Astrocyte of the spinal cord (primary cell): ENCODE measurements at places on chromosomes 7 and 10.

- no peak for DNase-seq
Observed at GRCh38 chr10:36515319-36515718, 610.1 kb upstream of the ANKRD30A start.

DNA sequence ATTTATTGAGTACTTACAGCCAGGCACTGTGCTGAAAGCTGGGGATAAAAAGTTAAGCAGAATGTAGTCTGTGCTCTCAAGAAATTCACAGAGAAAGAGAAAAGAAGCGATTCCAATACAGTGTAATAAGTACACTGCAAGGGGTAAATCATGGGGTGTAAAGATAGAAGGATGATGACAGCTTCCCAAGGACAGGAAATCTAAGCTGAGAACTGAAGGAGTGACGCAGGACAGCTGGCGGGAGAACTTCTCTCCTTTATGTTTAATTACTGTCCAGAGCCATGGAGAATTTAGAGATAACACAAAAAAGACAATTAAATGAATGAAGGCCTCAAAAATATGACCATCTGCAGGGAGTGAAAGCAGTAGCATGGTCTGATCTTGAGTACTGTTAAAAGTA is 34.8 kb downstream of the C7orf33 start:
- no peak for DNase-seq

DNA sequence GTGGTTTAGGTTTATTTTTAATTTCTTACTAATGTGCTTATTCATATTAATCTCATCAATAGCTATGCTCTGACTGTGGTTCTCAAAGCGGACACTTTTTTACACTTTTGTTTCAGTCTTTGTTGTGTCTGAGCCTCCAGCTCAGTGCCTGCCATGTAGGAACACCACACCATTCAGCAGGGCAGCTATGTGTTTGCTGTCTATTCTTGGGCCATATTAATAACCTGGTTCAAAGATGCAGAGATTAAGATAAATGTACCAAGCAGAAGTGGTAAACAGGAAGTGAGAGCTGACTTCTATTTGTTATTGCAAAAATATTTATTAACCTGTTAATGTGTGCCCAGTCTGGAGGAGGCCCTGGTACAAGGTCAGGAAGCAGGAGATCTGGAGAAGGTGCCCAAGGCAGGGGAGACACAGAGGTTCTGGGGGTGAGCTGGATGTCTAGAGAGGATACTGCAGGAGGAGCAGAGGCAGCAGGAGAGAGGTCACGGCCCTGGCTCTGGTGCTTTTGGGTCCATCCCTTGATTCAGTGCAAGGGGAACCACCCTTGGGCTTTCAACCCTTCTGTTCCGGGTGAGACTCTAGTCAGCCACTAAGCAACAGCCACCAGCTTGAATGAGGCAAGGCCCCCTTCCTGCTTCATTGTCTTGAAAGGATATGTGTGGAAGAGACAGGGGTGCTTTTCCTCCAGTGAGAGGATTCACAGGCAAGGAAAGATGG is 1.9 kb downstream of the TBXAS1 start:
- DNase-seq, result no peak

DNA sequence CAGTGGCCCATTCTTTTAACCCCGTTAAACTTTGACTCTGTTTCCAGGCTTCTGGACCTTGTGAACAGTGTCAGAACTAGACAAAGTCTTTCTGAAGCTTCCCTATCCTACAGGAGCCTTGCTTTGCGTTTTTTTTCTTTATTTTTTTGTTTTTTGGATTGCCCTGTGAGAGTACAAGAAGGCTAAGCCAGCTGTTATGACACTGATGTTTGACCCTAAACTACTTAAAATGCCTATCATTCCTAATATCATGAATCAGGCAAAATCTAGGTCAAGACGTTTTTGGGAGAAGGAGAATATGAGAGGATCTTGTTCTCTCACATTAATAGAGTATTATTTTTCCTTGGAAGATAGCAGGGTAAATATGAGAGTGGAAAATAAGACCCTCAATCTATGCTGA is 79.8 kb downstream of the EPDR1 start:
- DNase-seq, result peak; percentile 38

GRCh38 chr10:89795840-89796239 is 94.5 kb downstream of the KIF20B start:
- DNase-seq, result no peak

DNA sequence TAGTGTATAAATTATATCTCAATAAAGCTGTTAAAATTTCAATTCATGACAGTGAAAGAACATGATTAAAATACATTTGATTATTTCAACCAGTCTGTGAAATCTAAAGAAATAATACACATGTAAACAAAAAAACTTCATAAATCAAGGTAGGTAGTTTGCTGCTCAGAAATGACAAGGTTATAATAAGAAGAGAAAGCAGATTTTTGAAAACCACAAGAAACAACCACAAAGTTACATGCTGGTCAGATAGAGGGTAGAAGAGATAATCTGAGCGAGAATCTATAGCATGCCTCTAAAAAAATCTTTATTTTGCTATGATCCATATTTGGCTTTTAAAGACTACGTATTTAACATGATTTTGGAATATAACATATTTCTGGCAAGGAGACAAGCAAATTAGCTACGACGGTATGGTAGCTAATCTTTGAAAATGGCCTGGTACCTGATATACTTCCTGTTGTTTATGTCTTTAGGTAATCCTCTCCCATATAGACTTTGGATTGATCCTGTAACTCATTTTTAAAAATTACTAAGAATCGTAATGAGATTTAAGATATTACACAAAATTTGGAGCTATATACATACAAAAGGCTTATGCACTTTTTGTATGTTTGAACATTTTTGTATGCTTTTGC is 23.5 kb upstream of the VCL start:
- no peak for DNase-seq

GRCh38 chr10:63836666-63837442 is 315.7 kb downstream of the REEP3 start:
- DNase-seq, result no peak

- DNase-seq, result peak; percentile 80
Observed at GRCh38 chr7:47453093-47454061, 128.5 kb downstream of the TNS3 start.

- no peak for DNase-seq
Observed at GRCh38 chr7:30920021-30920583, 8.4 kb downstream of the AQP1 start.

DNA sequence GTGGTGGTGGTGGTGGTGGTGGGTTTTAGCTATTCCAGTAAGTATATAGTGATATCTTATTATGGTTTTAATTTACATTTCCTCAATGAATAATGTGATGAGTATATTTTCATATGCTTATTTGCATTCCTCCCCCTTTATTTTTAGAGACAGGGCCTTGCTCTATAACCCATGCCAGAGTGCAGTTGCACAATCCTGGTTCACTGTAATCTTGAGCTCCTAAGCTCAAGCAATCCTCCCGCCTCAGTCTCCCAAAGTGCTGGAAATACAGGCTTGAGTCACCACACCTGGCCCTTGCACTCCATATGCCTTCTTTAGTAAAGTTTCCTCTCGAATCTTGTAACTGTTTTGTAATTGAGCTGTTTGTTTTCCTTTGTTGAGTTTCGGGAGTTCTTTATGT is 577.7 kb upstream of the AUTS2 start:
- DNase-seq, result no peak

DNA sequence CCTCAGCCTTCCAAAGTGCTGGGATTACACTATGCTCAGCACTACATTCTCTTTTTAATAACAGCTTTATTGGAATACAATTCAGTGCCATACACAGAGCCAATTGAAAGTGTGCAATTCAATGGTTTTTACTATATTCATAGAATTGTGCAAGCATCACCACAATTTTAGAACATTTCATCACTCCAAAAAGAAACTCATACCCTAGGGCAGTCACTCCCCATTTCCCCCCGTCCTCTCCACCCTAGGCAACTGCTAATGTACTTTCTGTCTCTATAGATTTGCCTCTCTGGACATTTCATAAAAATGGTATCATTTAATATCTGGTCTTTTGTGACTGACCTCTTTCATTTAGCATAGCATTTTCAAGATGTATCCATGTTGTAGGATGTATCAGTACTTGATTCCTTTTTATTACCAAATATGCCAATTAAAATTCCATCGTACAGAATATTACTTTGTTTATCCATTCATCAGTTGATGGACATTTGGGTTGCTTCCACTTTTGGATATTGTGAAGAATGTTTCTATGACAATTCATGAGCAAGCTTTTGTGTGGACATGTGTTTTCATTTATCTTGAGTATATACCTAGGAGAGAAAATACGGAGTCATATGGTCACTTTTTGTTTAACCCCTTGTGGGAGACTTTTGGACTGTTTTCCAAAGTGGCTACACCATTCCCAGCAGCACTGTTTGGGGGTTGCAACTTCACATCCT is 6.3 kb upstream of the XPNPEP1 start:
- peak; percentile 9 for DNase-seq

DNA sequence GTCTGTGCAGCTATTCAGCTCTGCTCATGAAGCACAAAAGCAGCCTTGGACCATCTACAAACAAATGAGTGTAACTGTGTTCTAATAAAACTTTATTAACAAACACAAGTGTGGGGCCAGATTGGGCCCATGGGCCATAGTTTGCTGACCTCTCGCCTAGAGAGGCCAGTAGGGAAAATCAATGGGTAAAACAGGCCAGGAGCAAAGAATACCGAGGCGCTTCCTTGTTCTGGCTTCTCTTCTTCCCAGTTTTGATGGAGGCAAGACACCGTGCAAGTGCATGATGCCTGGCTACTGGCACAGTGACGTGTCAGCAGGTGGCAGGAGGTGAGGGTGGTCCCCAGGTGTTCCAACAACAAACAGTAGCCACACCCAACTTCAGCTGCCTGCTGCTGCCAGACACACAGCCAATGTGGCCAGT is 94.3 kb upstream of the SDK1 start:
- no peak for DNase-seq

DNA sequence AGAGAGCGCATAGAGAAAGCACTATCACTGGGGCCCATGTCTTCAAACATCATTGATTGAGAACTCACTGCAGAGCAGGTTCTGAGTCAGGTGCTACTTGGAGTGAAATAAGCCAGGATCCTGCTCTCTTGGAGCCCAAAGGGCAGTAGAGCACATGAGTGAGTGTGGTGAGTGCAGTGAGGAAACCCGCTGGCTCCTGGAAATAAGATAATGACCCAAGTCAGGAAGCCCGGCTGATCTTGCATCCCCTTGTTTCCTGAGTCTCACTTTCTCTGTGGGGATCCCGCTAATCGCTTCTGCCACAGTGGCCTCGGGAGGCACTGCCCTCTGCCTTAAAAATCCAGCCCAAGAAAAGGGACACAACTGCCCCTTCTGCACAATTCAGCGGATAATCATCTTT is 7.1 kb upstream of the FAM107B start:
- no peak for DNase-seq

GRCh38 chr10:94416896-94417295 is 14.6 kb downstream of the TBC1D12 start:
- DNase-seq, result peak; percentile 9

DNA sequence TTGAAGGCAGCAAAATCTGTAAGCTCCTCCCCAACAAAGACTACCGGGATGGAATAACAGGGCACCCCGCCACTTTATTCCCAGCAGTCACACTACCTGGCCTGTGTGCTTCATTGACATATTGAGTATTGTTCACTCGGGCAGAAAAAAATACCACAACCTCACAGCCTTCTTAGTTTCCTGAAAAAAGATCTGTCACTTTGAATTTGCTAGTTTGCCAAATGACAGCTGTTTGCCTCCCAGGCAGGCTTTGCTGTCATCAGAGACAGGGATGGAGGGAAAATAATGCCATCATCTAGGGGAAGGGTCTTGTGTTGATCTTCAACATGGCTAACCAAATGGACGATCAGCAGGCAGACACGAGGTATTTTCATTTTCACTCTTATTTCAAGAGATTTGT is 26.9 kb downstream of the BMPER start:
- DNase-seq, result no peak

DNA sequence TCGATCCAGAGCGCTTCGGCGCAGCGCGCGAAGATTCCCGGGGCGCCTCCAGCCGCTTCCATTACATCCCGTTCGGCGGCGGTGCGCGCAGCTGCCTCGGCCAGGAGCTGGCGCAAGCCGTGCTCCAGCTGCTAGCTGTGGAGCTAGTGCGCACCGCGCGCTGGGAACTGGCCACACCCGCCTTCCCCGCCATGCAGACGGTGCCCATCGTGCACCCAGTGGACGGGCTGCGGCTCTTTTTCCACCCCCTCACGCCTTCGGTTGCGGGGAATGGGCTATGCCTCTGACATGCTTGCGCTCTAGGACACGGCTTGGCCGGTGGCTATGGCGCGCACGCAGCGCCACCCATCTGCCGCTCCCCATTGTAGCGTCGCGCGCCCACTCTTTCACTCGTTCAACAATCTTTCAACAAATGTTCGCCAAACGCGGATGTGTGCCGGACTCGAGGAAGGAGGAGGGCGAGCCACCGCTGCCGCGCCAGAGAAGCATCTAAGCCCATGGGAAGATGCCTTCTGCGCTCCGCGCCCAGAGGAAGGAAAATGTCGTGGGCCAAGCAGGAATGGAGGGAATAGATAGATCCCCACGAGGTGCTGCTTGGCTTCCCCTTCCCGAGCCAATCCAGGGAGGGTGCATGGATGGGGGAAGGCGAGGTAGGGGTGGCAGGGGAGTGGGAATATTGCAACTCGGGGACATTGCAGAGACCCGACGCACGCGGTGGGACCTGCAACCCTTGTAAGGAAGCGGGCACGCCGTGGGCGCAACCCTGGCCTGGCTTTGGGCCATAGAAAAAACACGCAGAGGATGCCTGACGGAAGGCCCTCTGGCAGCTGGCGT is 5.1 kb upstream of the CYP26A1 start:
- DNase-seq, result peak; percentile 50

DNA sequence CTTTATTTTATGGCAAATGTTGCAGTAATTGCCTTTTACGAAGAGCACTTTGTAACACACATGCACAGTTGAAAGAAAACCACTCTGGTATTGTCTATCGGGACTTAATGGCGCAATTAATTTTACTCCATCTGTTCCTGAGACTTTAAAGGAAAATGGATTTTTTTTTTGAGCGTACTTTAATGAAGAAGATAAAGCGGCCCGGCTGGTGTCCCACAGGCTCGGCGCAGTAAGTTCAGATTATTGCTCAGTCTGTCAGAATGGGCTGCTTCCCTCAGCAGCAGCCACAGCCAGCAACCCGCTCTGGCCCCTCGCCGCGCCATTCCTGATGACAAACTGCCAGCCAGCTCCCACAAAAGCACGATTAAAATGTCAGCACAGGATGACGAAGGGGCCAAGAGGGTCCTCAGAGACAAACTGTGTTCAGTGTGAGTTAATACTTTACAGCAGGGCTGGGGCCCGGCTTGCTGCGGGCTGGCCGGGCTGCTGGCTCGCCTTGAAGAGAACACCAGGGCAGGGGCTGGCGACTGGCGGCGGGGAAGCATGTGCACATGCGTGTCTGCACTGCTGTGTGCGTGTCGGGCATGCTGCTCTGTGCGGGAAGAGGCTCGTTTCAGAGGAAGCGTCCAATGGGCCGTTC is 501.0 kb upstream of the GALNT17 start:
- peak; percentile 75 for DNase-seq

DNA sequence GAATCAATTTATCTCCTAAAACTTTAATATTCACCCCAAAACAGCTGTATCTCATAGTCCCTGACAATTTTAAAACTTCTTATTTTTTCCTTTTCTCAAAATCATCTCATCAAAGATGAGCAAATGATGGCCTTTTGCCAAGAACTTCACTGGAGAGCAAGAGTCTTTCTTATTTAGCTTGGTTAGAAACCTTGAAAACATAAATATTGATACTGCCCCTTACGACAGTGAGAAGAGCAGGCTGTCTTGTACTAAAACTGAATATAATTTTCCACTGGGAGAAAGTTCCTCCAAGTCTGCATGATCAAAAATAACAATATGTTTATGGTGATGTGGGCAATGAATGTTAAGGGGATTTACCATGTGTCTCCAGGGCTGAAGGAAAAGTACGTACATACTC is 109.0 kb downstream of the COL28A1 start:
- DNase-seq, result peak; percentile 56

- no peak for DNase-seq
Observed at GRCh38 chr10:50582046-50582445, 41.7 kb downstream of the SGMS1 start.

GRCh38 chr7:26071622-26072456 is 80.2 kb upstream of the NFE2L3 start:
- no peak for DNase-seq
